ENCODE measurements at places on chromosomes 7 and 10.

GRCh38 chr10:131842351-131843088, 58.3 kb upstream of the PPP2R2D start:
- no peak for DNase-seq

DNA sequence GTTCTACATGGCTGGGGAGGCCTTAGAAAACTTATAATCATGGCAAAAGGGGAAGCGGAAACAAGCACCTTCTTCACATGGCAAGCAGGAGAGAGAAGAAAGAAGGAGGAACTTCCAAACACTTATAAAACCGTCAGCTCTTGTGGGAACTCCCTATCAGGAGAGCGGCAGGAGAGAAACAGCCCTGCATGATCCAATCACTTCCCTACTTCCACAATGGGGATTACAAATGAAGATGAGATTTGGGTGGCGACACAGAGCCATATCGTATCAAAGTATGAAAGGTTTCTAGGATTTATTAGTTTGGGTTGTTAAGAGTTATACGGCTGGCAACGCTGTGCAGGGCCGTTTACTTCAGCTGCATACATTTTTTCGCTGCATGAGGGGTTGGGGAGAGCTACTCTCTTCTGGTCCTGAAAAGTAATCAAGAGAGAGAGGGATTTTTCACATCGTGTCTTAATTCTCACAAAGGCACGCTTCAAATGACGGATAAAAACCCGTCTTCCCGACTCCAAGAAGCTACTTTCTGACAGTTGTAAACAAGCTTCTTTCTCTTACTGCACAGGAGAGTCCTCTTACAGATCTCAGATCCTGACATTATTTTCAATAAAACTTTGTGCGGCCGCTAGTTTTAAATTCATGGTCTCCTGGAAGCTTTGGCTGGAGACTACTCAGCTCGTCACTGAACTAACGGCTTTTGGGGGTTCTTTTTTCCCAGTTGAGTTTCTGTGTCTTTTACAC, 751 bp upstream of the GTPBP10 start:
- DNase-seq: no peak

DNA sequence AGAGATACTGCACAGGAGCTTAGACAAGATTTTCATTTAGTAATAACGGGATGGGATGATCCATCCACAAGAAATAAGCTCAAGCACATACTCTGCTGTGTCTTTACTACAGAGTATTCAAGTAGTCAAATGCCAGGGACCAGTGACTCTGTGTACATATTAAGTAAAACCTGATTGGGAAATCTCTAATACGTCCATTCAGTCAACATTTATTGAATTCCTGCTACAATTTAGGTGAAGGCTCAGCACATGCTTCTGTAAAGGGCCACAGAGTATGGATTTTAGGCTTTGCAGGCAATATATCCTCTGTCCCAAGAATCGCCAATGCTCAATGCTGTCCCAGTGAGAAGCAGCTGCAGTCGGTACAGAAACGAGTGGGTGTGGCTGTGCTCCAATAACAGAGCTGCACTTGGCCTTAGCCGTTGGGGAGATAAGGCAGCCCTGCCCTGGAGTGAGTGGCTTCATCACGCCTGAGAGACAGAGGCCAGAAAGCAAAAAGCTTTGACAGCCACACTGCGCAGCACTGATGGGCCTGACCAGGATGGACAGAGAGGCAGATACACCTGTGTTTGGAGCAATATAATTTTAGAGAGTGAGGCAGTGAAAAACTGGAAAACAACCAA, 186.8 kb downstream of the PARD3 start:
- DNase-seq: no peak

DNA sequence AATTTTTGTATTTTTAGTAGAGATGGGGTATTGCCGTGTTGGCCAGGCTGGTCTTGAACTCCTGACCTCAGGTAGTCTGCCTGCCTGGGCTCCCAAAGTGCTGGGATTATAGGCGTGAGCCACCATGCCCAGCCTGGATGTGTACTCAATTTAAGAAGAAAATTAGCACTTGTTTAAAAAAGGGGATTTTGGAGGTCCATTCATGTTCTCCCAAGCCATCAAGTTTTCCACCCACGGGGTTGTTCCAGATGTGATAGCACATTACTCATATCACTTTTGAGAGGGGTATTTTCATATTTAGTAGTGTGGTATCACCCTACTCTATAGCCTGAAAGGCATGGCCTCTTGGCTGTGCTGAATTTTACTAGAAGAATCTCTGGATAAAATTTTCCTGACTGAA, 10.5 kb upstream of the SLC26A3 start:
- DNase-seq: no peak

- no peak for DNase-seq
These were observed 18.3 kb downstream of the ARMC3 start for GRCh38 chr10:22945934-22946673.

DNA sequence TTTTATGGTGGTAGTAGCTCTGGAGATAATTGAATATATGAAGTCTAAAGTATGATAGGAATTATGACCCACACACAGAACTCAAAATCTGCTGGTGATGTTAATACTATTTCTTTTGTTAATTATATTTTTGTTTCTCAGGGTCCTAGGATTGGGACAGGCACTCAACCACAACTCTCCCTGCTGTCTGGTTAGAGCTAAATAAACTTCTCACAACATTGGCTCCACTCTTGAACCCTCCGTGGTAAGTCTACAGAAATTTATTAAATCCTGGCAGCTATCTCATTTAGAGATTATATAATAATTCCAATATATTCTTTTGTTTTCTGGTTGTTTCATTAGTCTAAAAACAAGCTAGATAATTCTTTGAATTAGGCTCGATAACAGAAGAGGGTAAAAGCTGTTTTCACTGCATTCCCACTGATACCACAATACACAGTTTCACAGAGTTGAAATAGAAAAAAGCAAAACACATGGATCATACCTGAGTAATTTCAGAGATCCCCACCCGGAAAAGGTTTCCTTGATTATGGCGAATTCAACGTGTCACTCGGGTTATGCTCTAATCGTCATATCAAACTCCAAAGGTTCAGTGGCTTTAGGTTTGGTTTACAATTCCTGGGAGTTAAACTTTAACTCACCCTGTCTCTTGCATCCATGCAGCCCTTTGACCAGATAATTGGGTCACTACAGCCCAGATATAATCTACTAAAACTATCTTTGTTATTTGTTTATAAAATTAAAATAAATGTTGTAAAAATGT, at the start of gene A1CF:
A1CF (minus strand) TSS at position 531 of the 763 bp plus-strand sequence. CDS start 25,687 bp downstream, outside the sequence.
- no peak for DNase-seq

DNA sequence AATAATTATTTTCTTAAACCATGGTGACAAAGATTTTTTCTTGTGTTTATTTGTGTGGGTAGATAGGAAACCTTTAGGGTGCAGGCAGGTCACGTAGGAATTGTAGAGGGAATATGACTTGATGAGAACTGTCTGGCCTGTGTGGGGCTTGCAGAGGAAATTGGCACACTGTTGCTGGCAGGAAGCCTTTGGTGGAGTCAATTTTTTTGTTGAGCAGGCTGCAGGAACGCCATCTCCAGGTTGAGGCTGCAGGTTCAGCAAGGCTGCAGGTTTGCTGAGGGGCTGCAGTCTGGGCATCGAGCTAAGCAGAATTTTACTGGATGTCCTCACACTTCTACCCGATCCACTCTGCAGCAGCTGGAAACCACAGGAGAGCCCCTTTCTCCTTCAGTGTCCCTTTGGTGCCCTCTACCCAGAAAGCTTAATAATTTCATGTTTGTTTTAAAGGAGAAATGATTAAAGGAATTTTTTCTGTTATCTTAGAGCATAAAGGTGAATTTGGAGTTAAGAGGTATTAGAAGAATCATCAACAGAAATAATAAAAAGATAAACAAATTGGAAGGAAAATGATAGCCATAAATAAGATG, 37.0 kb downstream of the TBC1D12 start:
- DNase-seq: no peak

- DNase-seq: no peak
These were observed 105.2 kb downstream of the GSAP start for GRCh38 chr7:77310982-77311381.

DNA sequence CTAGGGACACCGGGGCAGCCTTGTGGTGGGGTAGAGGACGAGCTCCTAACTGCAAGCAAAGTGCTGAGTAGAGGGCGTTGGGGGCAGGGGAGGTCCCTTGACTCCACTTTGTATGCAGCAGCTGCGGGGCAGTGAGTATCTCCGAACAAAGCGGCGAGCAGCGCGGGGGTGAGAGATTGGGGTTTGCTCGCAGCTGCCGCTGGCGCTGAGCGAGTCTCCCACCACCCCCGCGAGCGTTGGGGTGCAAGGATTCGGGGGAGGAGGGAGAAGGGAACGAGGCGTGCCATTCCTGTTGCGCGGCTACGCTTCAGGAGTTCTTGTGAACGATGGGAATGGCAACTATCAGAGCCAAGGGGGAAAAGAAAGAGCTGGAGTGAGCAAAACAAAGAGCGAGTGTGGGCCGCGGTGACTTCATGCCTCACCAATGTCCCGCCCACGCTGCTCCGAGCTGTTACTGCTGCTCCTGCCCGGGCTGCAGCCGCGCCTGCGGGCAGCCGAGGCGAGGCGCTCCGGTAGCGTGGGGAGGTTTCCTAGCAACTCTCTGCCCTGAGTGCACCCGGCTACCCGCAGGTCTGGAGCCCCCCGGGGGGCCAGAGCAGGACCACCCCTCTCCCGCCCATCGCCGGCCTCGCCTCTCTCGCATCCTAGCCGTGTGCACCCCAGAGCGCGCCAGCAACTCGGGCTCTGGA, at the start of gene ITGB8:
ITGB8 (plus strand) TSS at position 662 of the 689 bp plus-strand sequence. CDS start 907 bp downstream, outside the sequence.
- DNase-seq: no peak

GRCh38 chr7:41280491-41280890, 422.4 kb downstream of the INHBA start:
- DNase-seq: no peak

- DNase-seq: no peak
These were observed 101.4 kb upstream of the STEAP1B start for GRCh38 chr7:22601408-22601807.

- DNase-seq: no peak
These were observed 3.6 kb downstream of the PCBD1 start for GRCh38 chr10:70884741-70885140.

DNA sequence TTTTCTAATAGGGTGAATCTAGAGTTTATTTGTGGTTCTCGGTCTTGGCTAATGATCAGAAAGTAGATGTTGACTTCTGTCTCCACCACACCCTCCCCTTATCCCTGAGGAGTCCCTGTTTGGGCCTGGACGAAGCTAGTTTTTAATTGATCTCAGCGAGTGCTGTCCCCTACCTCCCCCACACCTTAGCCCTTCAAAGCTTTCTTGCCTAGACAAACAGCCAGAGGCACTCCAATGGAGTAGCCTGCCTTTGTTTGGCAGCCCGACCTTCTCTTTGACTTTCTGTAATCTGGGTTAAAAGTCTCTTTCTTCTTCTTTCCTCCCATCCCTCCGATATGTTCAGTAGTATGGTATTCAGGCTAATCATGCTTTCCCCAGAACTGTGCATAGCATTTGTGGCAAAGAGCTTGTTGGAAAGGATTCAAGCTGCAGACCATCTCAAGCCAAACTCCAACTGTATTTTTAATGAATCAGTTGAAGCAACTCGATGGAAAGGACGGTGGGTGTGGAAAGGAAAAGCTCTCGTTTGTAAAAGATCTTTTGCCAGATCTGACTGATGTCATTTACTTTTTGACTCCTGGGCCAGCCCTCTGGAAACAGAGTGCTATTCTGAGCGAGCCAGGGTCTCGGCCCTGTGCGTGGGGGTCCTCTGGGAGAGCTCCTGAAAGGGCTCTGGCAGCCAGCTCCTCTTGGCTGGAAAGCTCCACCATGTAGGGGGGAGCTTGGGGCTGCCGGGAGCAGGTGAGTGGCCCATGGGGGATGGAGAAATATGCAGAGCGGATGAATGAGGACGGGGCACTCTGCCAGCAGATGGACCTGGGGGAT, 4.5 kb downstream of the FAM180A start:
- DNase-seq: no peak

- no peak for DNase-seq
These were observed 18.6 kb downstream of the CACNB2 start for GRCh38 chr10:18158773-18159265.

DNA sequence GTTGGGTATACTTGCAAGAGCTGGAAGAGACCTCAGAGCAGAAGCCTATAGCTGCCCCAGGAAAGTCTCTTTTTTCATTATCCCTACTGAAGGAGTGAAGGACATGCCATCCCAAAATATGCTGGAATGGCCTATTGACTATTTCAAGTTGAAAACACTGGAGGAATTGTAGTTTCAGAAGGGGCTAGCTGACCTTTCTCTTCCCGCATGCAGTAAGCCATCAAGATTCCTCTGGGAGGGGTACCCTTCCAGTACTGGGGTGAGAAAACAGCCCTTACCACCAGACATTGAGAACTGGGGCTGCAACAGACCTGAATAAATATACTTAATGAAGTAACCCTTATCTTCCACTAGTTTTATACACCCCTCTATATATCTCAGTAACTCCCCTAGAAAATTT, 41.7 kb downstream of the CHCHD3 start:
- DNase-seq: no peak

DNA sequence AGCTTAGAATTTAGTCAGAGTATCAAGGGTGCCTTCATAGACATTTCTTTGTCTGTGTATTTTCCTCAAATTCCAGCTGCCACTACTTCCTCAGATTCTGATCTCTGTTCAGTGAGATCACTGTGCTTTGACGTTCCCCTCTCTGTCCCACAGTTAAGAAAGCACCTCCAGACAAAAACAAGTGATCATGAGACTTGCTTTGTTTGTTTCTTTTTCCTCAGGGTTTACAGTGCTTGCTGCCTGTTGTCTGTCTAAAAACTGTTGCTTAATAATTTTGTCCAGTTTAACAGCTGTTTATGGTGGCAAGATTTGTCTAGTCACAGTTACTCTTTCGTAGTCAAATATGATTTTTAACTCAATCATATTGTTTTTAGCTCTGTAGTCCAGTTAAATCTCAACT, 29.1 kb downstream of the TRUB1 start:
- no peak for DNase-seq

GRCh38 chr10:47376522-47377220, 7.4 kb downstream of the ZNF488 start:
- DNase-seq: no peak

DNA sequence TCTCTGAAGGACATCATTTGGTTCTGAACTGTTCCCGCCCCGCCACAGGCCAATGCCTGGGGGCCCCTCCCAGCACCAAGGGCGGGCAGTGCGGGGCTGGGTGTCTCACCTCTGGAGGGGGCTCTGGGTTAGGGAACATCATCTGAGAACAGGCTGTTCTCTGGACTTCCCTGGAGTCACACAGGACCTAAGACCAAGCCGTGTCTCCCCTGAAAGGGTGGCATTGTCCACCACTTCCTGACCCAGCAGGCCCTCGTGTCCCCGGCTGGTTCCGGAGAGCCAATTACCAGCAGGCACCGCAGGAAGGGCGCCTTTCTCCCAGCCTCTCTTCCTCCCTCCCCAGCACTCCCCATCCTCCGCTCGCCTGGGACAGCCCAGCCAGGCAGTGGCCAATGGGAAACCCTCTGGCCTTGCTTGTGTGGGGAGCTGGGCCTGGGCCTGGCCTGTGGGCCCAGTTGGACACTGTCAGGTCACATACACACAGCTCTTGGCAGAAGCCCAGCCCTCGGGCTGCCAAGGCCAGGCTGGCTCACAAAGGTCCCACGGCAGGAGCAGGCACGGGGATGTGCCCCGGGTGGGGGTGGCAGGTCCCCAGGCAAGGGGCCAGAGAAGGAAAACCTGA, 119.5 kb downstream of the SPDYE5 start:
- no peak for DNase-seq

GRCh38 chr10:31875608-31876007, 53.0 kb downstream of the ARHGAP12 start:
- DNase-seq: no peak
